ENCODE measurements at places on chromosomes 6 and 20. TPM values are rescaled to one million over a fixed set of nuclear protein-coding genes. Genes with fewer than 3 reads are reported as not detected.

SLCO4A1 gene
- 0.32 TPM for total RNA-seq

TRAM2 gene
- total RNA-seq: 39.2 TPM

CST5 gene
- not detected for total RNA-seq

C20orf202 gene
- total RNA-seq: not detected

YWHAB gene
- 38.5 TPM for total RNA-seq

HLA-DPB1 gene
- total RNA-seq: 10.4 TPM

EHMT2 gene
- total RNA-seq: 76.3 TPM

SRSF12 gene
- not detected for total RNA-seq

TPX2 gene
- 7.6 TPM for total RNA-seq

CD109 gene
- total RNA-seq: 31.4 TPM

SNAP91 gene
- total RNA-seq: not detected

COL9A3 gene
- 1.1 TPM for total RNA-seq

KCNK16 gene
- not detected for total RNA-seq

PRRC2A gene
- 18.6 TPM for total RNA-seq

LGSN gene
- total RNA-seq: not detected

RALGAPA2 gene
- 3.8 TPM for total RNA-seq

ACTL10 gene
- 1.9 TPM for total RNA-seq

DNAH8 gene
- total RNA-seq: under 0.01 TPM

THBD gene
- total RNA-seq: 34.8 TPM

PFDN6 gene
- total RNA-seq: 29.7 TPM

MUC22 gene
- total RNA-seq: not detected

IPCEF1 gene
- total RNA-seq: 0.47 TPM

TMEM217 gene
- total RNA-seq: 2.0 TPM

C6orf58 gene
- total RNA-seq: not detected

RPP40 gene
- total RNA-seq: 10.1 TPM

GNL1 gene
- 77.4 TPM for total RNA-seq

DEFB114 gene
- total RNA-seq: not detected

PTP4A1 gene
- 28.7 TPM for total RNA-seq

SIRPG gene
- not detected for total RNA-seq

PSORS1C2 gene
- not detected for total RNA-seq

PTK7 gene
- total RNA-seq: 151 TPM

MEP1A gene
- not detected for total RNA-seq

MLIP gene
- 0.32 TPM for total RNA-seq

GPR63 gene
- total RNA-seq: 0.16 TPM

TRIM40 gene
- total RNA-seq: not detected

LTB gene
- total RNA-seq: not detected

IL17F gene
- not detected for total RNA-seq

RAD21L1 gene
- under 0.01 TPM for total RNA-seq

SLC2A10 gene
- total RNA-seq: 40.6 TPM

GPR6 gene
- total RNA-seq: not detected

ZC3H12D gene
- 0.16 TPM for total RNA-seq

PLAGL1 gene
- 19.4 TPM for total RNA-seq

TGM2 gene
- total RNA-seq: 12.6 TPM

FOXP4 gene
- 1.1 TPM for total RNA-seq

VSX1 gene
- not detected for total RNA-seq

ADGRF1 gene
- not detected for total RNA-seq

DEFB110 gene
- not detected for total RNA-seq

OVOL2 gene
- not detected for total RNA-seq

SRMS gene
- not detected for total RNA-seq

TGM6 gene
- not detected for total RNA-seq

KIAA1755 gene
- total RNA-seq: 3.3 TPM

CCN6 gene
- not detected for total RNA-seq

PI16 gene
- 4.7 TPM for total RNA-seq

SYS1 gene
- total RNA-seq: 15.8 TPM

PEDS1 gene
- 5.5 TPM for total RNA-seq

PLG gene
- not detected for total RNA-seq

LY6G5C gene
- total RNA-seq: 0.09 TPM

CAGE1 gene
- under 0.01 TPM for total RNA-seq
